ENCODE measurements at places on chromosomes 2 and 18.

GRCh38 chr2:26269571-26270158 lies 24.9 kb downstream of the HADHB start:
- DNase-seq = no peak

DNA sequence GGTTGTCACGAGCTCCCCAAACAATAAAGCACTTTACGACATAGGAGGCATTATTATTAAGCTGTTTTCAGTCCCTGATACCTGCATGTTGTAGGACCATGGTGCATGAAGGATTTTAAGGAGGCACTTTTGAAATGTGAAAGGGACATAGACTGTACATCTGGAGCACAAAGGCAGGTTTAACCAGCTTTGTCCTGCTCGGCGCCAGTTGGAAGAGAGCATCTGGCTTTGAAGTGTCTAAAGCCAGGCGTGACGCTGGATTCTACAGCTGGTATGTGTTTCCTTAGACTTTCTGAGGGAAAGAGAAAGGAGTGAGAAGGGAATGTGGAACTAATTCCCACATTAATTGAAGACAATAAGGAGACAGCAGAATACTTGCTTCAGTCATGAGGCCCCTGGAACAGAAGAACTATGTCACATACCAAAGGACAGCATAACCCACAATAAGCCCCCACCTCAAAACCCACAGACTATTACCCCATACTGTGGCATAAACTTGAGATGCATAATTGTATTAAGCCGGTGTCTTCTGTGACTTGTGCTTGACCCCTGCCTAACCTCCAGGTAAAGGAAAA lies 381.0 kb upstream of the MEX3C start:
- no peak for DNase-seq

DNA sequence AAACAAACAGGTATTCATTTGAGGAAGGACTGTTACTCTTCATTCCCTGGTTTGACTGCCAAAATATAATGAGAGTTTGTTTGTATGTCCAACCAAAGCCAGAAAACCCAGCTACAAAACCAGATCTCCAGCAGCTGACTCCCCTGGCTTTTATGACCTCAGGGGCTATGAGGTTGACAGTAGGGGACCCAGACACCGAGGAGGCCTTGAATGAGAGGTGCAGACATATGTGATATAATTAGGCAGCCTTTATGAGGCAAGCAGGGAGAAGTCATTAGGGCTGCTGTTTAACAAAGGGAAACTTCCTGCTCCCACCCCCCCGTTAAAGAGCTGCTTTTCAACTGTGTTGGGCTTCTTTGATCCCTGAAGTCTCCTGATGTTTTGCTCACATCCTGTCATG lies 236.7 kb downstream of the SLC4A3 start:
- no peak for DNase-seq

GRCh38 chr2:65435625-65436168 lies 3.3 kb upstream of the SPRED2 start:
- no peak for DNase-seq

DNA sequence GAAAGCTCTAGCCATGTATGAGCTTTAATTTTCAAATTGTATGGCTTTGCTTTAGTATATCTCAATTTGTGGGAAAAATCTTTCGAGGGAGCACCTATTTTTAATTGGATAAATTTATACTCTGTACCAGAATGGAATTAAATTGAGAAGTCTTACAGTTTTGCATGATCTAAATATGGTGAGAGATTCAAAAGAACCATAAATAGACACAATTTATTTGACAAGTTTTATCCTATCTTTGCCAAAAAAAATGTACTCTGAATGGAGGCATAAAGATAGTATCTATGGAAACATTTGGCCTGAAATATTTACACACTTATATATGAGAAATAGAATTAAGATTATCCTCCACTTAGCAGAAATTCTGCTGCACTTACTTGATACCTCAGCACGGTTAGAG lies 238.4 kb downstream of the NDUFA10 start:
- DNase-seq = no peak

Measured in stimulated activated CD4-positive, alpha-beta T cell treated with anti-CD3 and anti-CD28 coated beads, Interleukin-15, amount 100 ng/mL, for 1 hour (primary cell).